ENCODE measurements at places on chromosomes 3 and 15. TPM values are rescaled to one million over a fixed set of nuclear protein-coding genes. Genes with fewer than 3 reads are reported as not detected.

DNA sequence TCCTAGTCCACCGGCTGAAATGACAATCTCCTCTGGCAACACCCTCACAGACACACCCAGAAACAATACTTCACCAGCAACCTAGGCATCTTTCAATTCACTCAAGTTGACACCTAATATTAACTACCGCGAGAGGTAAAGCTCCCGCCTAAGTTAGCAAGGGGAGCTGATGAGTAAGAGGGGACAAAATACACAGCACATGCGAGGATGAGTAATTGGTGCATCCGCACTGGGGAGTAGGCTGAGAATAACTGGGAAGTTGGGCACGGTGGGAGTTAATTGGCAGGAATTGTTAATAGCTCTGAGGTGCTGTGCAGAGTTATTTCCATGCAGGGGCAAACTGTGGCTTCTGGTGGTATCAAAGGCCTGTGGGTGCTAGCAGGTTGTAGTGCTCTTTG lies 14.5 kb upstream of the PLD1 start:
- no peak for DNase-seq

GRCh38 chr3:133540896-133541674 lies 32.4 kb upstream of the CDV3 start:
- DNase-seq = no peak

- DNase-seq = no peak
These were observed 18.5 kb downstream of the LIMD1 start for GRCh38 chr3:45612918-45613602.

- DNase-seq = peak; percentile 52
These were observed 62.1 kb upstream of the XCR1 start for GRCh38 chr3:46089237-46090011.

- DNase-seq = no peak
These were observed 23.8 kb downstream of the MEX3B start for GRCh38 chr15:82021992-82022391.

- DNase-seq = no peak
These were observed 79.2 kb downstream of the P3H2 start for GRCh38 chr3:190041333-190042041.

GRCh38 chr3:196055683-196056270 lies 26.1 kb downstream of the TFRC start:
- DNase-seq = no peak

DNA sequence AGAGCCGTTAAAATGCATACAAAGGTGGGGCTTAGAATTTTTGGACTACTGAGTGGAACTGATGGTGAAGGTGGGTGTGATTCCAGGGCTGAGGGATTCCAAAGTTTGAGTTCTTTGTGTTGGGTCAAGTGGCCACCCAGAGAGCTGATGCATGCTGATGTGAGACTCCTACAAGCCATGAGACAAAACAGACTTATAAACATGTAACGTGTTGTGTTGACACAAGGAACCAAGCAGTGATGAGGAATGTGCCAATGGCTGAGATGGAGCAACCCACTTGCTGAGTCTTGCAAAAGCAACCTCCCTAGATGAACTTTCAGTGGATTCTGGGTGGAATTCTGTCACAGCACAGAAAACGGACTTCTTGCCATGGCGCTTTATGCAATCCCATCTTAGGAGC lies 289.0 kb downstream of the TLE3 start:
- no peak for DNase-seq

- DNase-seq = no peak
These were observed 23.5 kb downstream of the DUSP7 start for GRCh38 chr3:52032702-52033408.

DNA sequence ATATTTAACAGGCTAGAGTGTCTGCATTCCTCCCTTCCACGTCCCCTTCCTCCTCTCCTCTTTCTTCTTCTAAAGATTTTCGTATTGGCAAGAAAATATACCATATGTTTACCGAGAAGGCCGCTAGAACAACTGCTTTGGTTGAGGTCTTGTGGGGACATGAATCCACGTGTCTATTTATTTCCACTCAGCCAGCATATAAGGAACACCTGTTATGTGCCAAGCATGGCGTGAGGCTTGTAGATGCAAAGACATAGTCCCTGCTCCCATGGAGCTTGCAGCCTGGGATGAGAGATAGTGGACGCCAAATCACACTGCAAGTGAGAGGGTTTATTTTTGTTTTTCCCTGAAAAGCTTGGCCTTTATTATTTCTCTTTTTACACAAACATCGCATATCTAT lies 57.1 kb downstream of the SLC7A14 start:
- no peak for DNase-seq

GRCh38 chr15:71349736-71350526 lies 234.7 kb downstream of the THSD4 start:
- no peak for DNase-seq

GRCh38 chr3:105869861-105870755 lies 1.3 kb upstream of the CBLB start:
- no peak for DNase-seq

DNA sequence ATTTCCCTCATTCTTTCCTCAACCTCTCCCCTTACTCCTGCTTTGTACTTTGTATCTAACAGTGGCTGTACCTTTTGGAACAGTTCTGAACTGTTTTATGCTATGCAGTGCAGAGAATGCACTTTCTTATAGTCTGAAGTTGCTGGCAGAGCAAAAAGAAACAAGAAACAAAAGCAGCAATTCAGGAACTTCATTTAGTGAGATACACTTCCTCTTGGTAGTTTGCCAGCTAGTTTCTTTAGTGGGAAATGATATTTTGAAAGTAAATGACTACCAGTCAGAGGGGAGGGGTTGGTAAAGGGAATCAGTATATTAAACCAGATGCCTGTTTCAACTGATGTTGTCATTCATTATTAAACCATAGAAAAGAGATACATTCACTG lies 55.0 kb upstream of the CHD2 start:
- DNase-seq = no peak

DNA sequence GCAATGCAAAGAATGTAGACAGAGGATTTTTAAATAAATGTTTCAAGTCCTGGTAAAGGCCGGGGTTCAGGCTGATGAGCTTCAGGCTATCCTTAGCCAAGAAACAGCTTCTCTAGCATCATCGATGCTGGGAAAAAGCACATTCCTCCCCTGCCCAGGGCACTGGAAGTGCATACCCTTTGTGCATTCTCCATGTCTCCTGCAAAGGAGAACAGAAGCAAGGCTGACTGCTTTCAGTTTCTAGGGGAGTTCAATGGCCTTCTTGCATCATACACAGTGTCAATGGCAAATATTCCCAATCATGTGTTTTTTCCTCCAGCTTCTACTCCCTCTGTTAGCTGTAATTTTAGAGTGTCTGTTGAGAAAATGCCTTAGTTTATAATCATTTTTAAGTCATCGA lies 59.9 kb downstream of the GPR176 start:
- no peak for DNase-seq

DNA sequence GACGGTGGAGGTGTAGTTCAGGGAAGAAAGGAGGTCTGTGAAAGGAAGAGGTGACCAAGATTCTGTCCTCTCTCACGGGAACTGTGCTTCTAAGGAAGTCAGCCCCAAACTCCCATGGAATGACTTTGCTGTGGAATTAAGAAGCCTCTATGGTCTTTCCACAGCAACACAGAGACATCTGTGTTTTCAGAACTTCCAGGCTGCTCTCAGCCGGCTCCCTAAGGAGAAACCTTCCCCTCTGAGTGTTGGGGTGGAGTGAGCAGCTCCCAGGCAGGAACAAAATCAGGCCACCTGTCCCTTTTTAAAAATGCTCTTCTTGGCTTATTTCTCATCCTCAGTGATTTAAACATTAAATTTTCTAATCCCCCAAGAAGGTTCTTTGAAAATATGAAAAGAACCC lies 53.3 kb upstream of the SNRK start:
- DNase-seq = no peak

DNA sequence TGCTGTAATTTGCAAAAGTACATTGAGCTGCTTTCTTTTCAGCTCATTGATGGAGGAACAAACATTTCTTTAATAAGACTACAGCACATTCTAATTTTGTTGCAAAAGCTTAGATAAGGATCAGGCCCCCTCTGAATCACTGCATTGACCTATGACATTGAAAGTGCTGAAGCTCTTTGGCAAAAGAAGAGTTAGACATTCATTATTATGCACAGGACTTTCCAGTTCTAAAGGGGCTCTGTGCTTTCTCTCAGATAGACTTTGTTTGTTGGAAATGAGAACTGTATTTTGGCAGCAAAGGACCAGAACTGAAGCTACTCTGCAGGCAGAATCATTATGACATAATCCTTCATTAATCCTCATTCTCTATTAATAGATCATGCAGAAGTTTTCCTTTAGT lies 252.9 kb upstream of the SOX2 start:
- no peak for DNase-seq

DNA sequence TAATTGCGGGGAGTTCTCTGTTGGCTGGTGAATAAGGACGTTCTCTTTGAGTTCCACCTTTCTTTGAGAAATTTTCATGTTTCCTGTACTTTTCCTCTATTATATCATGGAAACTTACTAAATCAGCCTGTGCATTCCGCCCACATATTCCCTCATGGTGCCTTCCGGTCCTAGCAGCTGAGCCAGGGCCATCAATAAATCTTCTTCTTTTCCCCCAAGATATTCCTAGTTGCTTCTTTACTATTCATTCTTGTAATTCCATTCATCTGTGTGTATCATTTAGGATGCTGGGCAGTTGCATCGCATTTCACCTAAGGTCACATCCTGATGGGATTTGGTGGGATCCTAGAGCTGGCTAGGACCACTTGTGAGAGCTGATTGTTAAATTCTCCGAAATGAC lies 139.2 kb downstream of the RBMS3 start:
- DNase-seq = no peak

DNA sequence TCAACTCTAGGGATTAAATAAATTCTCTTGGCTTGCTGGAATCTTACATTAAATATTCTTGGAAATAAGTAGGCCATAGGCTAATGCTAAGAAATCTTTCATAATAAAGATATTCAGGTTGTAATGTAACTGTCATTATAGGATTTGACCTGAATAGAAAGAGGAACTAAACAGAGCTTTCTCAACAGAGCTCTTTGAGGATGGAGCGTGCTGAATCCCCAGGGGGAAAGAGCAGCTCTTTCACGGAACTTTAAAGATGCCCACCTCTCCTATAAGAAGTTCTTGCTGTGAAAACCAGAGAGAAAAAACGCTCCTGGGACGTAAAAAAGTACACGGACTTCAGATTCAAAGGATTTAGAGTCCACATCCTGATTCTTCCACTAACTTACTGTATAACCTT lies 77.9 kb downstream of the NTRK3 start:
- no peak for DNase-seq

DNA sequence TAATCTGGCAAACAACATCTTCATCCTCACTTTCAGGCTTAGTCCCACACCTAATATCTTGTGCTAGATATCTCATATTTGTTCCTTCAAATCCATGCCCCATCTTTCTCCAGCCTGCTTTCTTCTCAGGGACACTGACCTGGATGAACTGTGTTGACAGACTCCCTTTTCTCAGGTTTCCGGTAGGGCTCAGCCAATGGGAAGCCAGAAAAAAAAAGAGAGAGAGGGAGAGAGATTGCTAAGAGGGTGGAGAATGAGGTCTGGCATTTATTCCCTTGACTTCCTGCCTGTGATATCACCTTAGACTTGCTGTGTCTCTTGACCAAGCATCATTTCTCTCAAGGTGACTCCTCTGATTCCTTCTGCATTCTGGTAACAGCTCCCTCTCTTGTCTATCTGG lies 145.6 kb upstream of the ABI3BP start:
- DNase-seq = no peak

GRCh38 chr3:4426782-4427344 lies 40.2 kb downstream of the SUMF1 start:
- DNase-seq = peak; percentile 70

- DNase-seq = no peak
These were observed 175.2 kb downstream of the ALDH1A2 start for GRCh38 chr15:57890351-57890750.

DNA sequence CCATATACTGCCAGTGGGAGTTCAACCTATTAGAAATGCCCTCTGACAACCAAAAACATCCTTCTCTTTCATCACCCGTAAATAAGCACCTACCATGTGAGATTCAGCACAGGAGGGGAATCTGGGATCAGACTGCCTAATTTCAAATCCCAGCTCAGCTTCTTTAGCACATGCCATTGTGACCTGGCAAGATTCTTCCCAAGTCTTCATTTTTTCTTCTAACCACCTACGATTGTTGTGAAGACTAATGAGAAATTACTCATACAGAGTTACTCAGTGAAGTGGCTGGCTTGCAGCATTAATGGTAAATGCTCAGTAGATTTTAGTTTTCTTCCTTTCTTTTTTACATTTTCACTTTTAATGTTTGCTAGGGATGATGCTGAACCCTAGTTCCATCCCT lies 176.7 kb downstream of the PDZRN3 start:
- no peak for DNase-seq

DNA sequence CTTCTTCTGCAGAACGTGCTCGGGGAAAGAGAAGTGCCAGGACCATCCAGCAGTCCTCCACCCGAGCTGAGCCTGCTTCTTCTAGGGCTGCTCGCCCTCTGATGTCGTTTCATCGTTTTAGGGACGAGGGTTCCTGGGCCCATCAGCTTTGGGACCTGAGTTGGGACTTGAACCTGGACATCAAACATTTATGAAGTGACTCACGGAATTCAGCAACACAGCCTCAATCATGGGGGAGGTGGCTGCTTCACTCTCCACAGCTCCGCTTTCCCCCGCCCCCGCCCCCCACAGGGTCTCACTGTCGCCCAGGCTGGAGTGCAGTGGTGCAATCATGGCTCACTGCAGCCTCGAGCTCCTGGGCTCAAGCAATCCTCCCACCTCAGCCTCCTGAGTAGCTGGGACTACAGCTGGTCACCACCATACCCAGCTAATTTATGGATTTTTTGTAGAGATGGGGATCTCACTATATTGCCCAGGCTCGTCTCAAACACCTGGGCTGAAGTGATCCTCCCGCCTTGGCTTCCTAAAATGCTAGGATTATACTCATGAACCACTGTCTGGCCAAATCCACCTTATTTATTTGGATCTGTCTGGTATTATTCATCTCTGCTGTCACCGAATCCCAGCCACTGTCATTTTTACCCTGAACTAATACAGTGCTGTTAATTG lies 725 bp upstream of the SCAMP2 start:
- DNase-seq = no peak

GRCh38 chr3:29265509-29266072 lies 15.3 kb upstream of the RBMS3 start:
- DNase-seq = no peak

FBXO40 gene
- not detected for polyA plus RNA-seq

AGBL1 gene
- not detected for polyA plus RNA-seq

TM6SF1 gene
- 3.8 TPM for polyA plus RNA-seq

MFAP1 gene
- polyA plus RNA-seq = 13.1 TPM

IREB2 gene
- polyA plus RNA-seq = 11.1 TPM

SLC12A8 gene
- 8.4 TPM for polyA plus RNA-seq

WDR53 gene
- 7.3 TPM for polyA plus RNA-seq

SNURF gene
- polyA plus RNA-seq = 3.1 TPM

USF3 gene
- polyA plus RNA-seq = 5.7 TPM

RARB gene
- polyA plus RNA-seq = 10.1 TPM

COPS2 gene
- 71.0 TPM for polyA plus RNA-seq

COLQ gene
- 1.6 TPM for polyA plus RNA-seq

LDHAL6B gene
- not detected for polyA plus RNA-seq

Data from BJ (cell line).